Stimulated activated CD4-positive, alpha-beta T cell treated with anti-CD3 and anti-CD28 coated beads, Interleukin-12 subunit alpha, Interleukin-12 subunit beta, amount 100 ng/mL, for 48 hours (primary cell): ENCODE measurements at places on chromosomes 11 and 22.

DNA sequence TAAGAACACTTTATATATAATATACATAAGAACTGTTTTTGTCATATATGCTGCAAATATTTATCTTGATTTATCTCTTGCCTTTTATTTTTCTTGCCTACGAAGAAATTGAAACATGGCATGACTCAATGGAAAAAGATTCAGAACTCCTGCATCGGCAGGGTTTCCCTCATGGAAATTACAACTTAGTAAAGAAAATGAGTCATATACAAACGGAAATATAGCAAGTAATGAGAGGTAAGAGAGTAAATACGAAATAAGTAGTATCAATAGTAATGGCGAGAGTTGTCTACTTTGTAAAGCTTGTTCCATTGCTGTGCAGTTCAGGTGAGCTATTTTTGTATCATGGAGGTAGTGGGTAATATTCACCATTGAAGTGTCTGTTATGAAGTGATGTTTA is 350.4 kb downstream of the DDX10 start:
- DNase-seq, result no peak

DNA sequence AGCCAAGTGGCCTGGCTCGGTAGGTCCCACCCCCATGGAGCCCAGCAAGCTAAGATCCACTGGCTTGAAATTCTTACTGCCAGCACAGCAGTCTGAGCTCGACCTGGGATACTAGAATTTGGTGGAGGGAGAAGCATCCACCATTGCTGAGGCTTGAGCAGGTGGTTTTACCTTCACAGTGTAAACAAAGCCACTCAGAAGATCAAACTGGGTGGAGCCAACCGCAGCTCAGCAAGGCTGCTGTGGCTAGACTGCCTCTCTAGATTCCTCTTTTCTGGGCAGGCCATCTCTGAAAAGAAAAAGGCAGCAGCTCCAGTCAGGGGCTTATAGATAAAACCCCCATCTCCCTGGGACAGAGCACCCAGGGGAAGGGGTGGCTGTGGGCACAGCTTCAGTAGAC is 22.3 kb upstream of the OR5B21 start:
- no peak for DNase-seq

GRCh38 chr22:34934261-34934660 is 131.7 kb upstream of the ISX start:
- DNase-seq, result no peak

DNA sequence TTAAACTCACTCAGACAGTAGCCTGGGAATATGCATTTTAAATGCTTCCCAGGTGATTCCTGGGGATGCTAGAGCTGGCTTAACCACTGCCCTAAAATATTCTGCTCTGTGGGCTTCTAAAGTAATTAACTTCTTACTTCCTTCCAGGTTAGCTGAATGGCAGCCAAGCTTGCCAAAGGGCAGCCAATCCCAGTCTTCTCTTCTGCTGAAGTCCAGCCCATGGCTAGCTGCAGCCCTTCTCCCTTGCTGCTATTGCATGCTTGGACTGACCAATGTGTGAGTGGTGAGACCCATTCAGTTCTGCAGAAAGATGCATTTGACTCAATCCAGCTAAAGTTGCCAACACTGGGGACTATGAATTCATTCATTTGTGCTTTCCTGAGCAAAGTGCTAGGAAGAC is 411.9 kb downstream of the SOX6 start:
- no peak for DNase-seq

DNA sequence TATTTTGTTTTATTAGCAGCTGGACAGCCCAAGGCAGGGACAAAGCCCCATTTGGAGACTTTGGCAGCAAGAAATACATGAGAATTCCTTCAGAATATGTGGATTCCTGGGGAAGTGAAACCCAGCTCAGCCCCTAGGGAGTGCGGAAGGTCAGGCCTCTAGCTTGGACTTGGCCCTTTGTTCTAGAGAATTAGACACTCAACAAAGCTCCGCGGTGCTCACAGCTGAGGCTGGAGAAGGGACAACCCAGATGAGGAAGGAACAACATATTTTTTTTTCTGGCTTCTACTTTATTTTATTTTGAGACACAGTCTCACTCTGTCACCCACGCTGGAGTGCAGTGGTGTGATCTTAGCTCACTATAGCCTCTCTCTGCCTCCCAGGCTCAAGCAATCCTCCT is 44.7 kb upstream of the SEPTIN5 start:
- DNase-seq, result no peak
